ENCODE measurements at places on chromosomes 3 and 15.

- DNase-seq = no peak
Measured at GRCh38 chr3:35664460-35664919, 25.2 kb downstream of the ARPP21 start.

DNA sequence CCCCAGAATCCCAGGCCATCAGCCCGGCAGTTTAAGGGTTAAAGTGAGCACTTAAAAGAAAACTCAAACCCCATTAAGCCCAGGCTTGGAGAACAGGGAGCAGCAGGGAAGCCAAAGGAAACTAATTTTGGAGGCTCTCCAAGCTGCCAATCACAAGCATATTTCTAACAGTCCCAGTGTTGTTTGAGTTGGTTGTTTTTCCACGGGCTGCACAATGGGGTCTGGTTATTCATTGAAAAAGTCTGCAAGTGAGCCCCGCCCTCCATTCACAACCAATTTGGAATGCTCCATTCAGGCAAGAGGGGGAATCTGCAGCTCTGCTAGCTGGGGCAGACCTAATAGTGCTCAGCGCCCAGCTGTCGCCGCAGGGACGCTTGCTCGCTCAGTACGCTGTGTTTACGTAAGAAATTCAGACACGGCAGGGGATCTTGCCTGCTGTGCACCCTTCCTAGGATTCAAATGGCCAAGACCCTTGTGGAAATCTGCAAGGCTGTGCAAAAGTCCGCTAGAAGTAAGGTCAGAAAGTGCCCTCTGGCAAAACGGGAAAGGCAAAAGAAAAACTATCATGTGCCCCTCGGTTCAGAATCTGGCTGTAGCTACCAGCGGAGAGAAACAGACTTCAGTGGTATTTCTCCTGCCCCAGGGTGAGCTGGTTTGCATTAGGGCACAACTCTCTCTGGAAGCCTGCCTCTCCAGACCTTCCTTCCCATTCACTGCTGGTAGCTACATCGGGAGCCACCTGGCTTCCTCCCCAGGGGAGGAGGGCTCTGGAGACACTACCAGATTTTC lies 11.0 kb downstream of the ETV5 start:
- DNase-seq = peak; percentile 63

GRCh38 chr3:10723991-10724390 lies 92.0 kb upstream of the SLC6A11 start:
- DNase-seq = no peak

GRCh38 chr3:19937459-19938294 lies 3.7 kb upstream of the EFHB start:
- DNase-seq = peak; percentile 79

- DNase-seq = no peak
Measured at GRCh38 chr3:45330510-45331295, 57.7 kb upstream of the LARS2 start.

DNA sequence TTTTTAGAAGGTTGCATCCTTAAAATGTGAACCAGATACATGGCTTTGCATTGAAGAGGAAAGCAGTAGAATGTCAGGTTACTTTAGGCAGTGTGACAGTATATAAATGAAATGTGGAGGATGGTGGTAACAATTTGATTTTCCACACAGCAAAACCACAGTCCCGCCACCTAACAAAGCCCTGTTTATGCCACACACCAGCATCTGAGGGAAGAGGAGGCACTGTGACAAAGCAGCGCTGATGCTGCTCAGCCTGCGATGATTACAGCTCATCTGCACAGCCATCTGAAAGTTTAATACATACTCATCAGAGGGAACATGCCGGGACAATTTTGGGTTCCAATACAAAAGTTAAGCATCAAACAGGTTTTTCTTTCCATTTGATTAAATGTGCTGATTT lies 8.9 kb downstream of the RNF7 start:
- DNase-seq = no peak

DNA sequence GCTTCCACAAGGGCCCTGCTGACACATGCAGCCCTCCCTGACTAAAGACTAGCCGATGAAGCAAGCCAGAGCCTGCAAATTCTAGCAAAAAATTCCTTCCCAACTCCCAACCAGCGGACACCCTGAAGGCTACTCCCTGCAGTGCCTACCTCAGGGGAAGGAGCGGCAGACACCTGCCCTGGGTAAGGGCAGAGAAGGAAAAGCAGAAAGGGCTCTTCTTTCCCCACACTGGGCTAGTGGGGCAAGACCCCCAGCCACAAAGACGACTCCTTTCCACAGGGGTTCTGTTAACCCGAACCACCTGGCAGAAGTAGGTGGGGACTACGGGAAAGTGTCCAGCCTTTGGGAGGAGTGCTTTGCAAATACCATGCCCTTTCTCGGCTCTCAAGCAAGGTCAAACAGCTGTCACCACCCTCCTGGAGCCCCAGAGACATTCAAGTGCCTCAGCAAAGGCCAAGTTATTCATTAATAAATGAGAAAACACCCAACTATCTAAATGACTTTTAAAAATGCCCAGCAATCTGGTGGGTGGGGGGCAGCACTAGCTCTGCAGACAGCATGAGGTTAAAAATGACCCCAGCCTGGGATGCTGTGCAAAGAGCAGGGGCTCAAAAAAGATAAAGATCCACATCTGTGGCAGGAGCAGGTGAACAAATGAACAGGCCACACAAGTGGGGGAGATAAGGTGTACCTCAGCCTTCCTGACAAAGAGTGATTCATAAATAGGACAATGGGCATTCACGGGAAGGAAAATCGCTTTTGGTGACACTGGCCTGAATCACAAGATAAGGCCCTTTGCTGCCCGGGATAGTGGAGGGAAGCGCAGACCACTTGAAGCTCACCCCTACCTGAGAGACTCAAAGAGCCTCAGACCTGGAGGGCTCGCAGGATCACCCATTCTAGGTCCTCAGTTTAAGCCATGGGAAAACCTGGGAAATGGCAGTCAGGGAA lies 33.0 kb downstream of the CCDC12 start:
- DNase-seq = no peak

DNA sequence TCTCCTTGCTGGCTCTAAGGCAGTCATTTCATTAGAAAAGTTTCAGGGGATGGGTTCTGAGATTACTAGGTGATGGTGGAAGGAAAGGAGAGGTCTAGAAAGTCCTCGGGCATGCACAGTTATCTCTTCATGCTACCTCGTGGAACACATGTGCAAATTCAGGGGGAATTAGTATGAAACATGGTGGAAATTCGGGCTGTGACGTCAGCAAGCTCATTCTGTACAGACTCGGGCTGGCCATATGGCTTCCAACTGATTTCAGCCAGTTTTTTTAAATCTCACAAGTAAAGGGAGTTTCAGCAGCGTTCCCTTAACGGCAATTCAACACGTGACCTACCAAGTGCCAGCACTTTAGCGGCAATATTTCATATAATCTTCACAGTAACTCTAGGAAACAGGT lies 251.1 kb downstream of the TBL1XR1 start:
- DNase-seq = no peak

DNA sequence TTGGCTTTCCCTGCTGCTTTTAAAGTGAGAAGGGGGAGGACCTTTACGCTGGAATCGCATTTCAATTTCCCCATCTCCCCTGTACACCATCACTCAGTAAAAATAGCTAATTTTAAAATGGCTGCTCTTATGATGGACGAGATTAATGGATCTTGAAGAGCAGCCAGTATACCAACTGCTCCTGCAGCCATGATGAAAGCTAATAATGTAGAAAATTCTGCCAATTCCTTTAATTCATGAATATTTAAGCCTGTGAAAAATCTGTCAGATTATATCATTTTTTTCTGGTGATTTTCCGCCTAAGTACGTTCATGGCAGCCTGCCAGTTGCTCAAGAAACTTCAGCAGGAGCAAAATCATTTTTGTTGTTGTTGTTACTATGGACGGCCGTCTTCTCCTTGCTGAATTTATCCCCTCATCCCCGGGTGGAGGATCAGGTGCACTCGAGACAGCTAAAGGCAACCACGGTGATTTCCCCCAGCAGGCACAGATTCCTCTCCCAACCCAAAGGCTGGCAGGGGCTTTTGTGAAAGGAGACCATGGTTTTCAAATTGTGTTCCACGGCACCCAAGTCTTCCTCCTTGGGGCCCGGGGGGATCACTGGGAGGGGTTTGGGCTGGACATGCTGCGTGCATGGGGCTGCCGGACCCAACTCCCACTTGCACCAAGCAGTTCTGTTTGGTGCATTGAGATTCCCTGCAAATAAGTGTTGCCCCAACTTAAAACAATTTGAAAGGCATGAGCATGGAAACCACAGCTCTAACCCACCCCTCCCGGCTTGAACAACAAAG lies 289.6 kb downstream of the UACA start:
- no peak for DNase-seq

GRCh38 chr3:4083225-4084015 lies 219.7 kb upstream of the SETMAR start:
- peak; percentile 17 for DNase-seq

DNA sequence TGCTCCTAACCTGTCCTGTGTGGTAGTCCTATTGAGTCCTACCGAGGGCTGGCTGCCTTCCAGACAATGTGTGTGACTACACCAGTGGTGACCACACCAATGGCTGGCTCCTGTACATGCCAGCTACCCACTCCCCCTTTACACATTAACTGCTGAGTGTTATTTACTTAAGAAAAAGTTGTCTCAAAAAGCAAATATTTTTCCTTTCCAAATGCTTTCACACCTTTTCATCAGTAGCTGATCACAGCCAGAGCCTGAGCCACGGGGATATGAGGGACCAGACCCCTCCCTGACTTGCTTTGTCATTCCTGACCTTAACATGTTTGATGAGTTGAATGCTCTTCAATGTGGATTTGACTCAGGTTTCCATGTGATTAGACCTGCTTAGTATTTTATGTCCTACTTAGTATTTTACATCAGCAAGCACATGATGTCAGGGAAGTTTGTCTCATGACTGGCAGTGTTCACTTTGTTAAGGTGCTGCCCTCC lies 29.6 kb upstream of the GREM1 start:
- DNase-seq = no peak

GRCh38 chr3:134476306-134476705 lies 9.5 kb downstream of the ANAPC13 start:
- no peak for DNase-seq

DNA sequence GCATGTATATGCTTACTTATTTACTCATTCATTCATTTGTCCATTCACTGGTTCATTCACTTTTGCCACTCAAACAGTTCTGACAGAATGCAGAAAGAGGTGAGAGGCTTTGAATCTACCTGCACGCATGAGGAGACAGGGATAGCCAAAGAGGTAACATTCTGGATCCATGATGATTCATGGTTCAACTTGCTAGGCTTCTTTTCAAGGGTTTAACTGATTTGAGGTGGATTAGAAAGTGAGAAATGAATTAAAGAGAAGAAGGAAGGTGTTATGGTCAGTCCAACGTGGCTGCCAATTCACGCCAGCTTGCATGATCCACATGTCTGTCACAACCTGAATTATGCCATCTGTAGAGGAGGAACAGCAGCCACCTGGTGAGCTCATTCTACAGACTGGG lies 260.6 kb downstream of the ARRDC4 start:
- no peak for DNase-seq

- no peak for DNase-seq
Measured at GRCh38 chr15:72313448-72313840, 6.5 kb downstream of the CELF6 start.

DNA sequence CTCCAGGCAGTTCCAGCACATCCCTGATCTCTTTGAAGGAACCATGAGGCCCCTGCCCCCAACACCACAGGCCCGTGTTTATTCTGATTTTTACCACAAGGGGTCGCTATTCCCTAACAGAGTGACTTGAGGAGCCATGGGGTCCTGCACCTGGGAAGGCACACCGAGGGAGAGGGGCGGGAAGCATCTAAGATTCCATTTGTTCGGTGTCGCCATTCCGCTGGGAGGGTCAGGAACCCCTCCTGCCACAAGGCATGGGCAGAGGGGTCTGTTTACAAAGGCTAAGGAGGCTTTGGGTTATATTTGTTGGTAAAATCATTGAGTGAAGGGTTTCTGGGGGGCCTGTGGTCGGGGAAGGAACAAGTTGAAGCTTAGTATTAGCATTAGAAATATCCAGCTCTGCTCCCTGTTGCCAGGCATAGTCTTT lies 77.1 kb downstream of the WDR76 start:
- peak; percentile 89 for DNase-seq

GRCh38 chr3:23728601-23729117 lies 77.1 kb upstream of the UBE2E1 start:
- no peak for DNase-seq

- DNase-seq = no peak
Measured at GRCh38 chr3:25971736-25972135, 181.8 kb downstream of the OXSM start.

- DNase-seq = peak; percentile 95
Measured at GRCh38 chr15:92810418-92811138, 89.5 kb upstream of the CHD2 start.

- DNase-seq = peak; percentile 17
Measured at GRCh38 chr3:72214066-72214951, 429.4 kb upstream of the PROK2 start.

GRCh38 chr3:125512135-125512920 lies 7.7 kb downstream of the SNX4 start:
- peak; percentile 90 for DNase-seq

DNA sequence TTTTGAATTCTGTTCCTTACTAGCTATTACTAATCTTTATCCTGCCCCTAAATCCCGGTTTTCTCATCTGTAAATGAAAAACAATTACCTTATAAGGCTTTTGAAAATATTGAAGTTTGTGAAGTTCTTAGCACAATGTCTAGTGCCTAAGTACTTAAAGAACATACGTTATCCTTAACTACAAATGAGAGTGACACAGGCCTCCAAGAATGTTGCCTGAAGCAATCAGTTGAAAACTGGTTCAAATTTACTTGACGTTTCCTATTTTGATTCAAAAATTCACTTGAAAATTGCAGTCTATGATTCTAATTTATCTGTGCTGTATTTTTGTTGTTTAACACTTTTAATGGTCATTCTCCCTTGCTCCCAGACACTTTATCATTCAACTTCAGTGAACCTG lies 3.2 kb downstream of the SENP7 start:
- DNase-seq = no peak

DNA sequence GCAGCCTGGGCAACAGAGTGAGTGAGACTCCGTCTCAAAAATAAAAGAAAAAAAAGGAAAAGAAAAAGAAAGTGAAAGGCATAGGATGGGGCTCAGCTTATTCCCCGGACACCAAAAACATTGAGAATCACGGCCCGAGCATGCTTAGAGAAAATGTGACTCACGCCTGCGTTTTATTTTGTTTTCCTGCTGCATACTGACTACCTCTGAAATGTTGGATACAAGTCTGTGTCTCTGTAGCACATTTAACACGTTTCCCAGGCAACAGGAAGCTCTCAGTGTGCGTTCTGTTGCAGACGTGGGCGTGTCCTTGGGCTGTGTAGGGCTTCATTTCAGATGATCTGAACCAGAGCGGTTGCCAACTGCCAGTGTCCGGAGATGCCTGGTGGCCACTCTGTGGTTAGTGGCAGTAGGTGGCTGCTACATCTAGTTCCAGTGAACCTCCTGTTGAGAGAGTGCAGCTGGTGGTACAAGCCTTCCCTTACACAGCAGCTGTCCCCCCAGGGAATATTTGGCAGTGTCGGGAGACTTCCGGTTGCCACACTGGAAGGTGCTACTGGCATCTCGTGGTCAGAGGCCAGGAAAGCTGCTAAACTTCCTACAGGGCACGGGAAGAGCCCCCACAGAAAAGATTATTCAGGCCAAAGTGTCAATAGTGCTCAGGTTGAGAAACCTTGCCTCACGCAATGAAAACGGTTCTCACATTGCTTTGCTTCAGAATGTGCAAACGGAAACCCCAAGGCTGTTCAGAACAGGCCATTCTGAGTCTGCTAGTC lies 3.0 kb downstream of the SLC51A start:
- peak; percentile 36 for DNase-seq

Measured in OCI-M1 (cell line).